Lung (tissue), 17 donors: ENCODE measurements at places on chromosomes 2 and 18. TPM values are rescaled to one million over a fixed set of nuclear protein-coding genes. Genes with fewer than 3 reads are reported as not detected.

- H3K27ac ChIP-seq, result no peak overlapping the region
- H3K4me3 ChIP-seq, result no peak overlapping the region
- H3K36me3 ChIP-seq, result no peaks in the 10 kb centered on the region
- no peaks in the 10 kb centered on the region for H3K27me3 ChIP-seq
- H3K4me1 ChIP-seq, result no peaks in the 10 kb centered on the region
Measured at GRCh38 chr2:206688990-206689389, 29.2 kb downstream of the DYTN start.

DNA sequence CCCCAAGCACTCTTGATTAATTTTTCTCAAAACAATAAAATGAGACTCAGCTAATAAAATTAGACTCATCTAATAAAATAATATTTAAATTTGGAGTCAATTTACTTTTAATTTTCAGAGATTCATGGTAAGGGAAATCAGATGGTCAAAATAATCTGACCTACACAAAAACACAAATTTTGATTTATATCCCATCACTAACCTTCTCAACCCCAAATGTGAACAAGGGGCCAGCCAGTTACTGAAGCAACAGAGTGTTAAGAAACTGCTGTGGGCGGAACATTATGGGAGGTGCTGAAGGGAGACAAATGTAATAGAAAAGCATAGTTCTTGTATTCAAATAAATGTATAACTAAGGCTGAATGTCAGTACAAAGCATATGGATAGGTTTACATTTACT lies 28.5 kb upstream of the PPP3R1 start:
- no peak overlapping the region for H3K27ac ChIP-seq
- H3K4me1 ChIP-seq, result no peaks in the 10 kb centered on the region
- DNase-seq, result peak; percentile 4
- no peak overlapping the region for H3K4me3 ChIP-seq
- H3K36me3 ChIP-seq, result no peaks in the 10 kb centered on the region

Gene POTEC
- total RNA-seq, result not detected

- H3K4me1 ChIP-seq, result peaks cover 4% of the 10 kb centered on the region
- H3K36me3 ChIP-seq, result no peaks in the 10 kb centered on the region
- no peak for DNase-seq
- H3K4me3 ChIP-seq, result no peak overlapping the region
- H3K27me3 ChIP-seq, result no peaks in the 10 kb centered on the region
Measured at GRCh38 chr18:80172056-80172455, 63.0 kb downstream of the ADNP2 start.
